GM04504 (cell line): ENCODE measurements at places on chromosomes 2 and 18.
A peak's percentile ranks its signal among the peaks of the same experiment; 100 is the strongest.

DNA sequence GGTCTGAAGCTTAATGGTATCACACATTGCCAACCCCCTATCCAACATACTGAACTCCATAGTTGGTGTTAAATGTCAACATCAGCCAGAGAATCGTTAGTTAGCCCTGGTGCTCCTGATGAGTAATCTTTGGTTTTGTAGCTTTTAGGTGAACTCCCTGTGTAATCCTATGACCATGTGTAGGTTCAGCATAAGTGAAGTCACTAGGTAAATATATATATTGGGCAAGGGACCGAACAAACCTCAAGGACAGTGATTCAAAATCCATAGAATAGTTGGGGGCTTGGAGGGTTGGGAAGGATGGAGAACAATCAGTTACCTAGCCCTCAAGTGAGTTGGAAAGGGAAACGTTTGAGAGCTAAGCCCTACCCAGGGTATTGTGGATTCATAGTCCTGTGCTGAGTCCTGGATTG lies 16.0 kb upstream of the AP1S3 start:
- no peak for DNase-seq

DNA sequence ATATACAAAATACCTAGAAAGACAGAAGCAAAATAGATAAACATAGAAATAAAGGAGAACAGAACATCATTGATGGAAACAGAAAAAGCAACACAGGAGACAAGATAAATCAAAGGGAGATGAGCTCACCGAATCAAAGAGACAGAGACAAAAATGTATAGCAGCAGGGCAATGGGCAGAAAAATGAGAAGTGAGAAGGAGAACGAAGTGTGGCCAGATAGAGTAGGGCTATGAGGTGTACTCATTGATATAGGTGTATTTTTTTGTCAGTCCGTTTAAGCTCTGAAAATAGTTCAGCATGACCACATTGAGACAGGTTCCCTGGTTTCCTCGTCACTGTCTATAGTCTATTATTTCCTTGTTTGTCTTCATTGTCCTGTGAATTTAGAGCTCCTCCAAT lies 55.1 kb downstream of the SP100 start:
- DNase-seq: no peak

- no peak for DNase-seq
These were observed 509 bp upstream of the RNF144A start for GRCh38 chr2:6916736-6917070.

DNA sequence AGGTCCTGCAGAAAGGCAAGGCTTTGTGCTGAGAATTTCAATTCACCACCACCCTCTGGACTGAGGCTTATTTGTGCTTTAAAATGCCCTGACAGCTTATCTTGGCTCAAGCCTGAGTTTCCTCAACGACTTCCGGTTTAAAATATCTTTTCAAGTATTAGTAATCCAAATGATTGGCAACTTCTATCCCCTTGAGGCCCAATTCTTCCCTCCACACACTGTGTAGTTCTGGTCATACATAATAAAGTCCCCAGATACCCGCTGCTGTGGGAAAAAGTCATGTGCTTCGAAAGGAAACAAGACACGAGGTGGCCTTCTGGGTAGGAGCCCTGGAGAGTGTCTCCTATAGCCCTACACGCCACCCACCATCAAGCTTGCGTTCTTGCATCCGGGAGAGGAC lies 393.4 kb downstream of the ALK start:
- DNase-seq: no peak

DNA sequence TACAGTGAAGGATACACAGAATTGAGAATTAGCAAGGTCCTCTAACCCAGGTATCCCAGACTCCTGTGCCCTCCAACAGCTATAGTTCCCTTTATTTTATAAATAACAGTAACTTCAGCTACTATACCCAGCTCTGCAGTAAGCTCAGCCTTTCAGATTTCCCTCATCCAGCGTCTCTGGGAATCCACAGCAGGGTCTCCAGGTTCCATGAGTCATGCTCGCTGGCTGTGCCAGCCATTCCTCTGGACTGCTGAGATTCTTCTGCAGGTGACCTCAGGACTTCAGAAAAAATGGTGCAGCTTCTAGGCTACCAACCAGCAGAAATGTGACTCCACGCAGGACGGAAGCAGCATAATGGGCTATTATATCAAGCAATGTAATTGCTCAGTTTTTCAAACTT lies 419.3 kb downstream of the ZNF516 start:
- DNase-seq: no peak

GRCh38 chr2:192655916-192656315 lies 461.2 kb upstream of the TMEFF2 start:
- no peak for DNase-seq

- DNase-seq: peak; percentile 5
These were observed 168.2 kb downstream of the FAM210A start for GRCh38 chr18:13558124-13558523.

DNA sequence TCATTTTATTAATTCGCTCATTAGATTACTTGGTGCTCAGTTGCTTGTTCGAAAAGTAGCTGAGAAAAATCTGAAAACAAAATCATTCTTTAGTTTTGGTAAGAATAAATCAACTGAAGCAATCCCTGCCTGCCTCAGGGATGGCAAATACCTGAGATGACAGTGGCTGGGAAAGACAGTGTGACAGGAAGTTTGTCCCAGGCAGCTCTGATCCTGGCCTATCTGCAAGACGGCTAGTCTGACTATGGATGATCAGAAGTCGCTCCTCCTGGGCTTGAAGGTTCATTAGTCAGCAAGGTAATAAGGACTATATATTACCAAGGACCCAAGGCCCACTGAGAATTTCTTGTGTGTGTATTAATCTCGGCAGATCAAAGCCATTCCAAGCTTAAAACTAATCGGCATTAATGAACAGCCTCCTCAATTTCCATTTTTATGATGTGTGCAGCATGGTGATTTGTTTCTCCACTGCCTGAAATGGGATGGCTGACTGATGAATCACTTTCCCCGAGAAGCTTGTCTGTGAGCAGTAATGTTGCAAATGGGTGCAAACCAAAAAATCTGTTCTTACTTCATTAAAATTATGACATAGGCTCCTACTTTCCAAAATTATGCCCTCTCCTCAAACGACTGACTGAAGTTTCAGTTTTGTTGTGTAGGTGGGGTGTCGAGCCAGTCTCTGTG lies 199.9 kb downstream of the ACTR3 start:
- DNase-seq: peak; percentile 0

DNA sequence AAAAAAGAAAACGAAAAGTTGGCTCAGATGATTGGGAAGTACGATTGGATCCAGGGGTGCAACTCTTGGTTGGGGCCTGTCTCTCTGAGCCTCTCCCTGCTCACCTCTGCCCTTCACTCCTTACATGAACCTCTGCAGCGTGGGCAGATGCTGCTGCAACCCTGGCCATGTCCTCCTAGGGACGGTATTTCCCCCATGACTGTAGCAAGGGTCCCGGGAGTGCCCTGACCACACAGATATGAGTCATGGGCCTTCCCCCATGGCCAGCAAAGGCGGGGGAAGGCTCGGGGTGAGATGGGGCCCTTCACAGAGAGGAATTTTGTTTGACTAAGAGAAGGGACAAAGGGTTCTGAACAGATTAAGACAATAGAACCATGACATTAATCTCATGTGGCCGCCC lies 129.0 kb downstream of the NCK2 start:
- peak; percentile 14 for DNase-seq

GRCh38 chr18:77448046-77448445 lies 198.4 kb downstream of the GALR1 start:
- DNase-seq: no peak

GRCh38 chr18:35835833-35836232 lies 136.6 kb upstream of the RMP24 start:
- no peak for DNase-seq

- no peak for DNase-seq
These were observed 237.5 kb downstream of the KLHL29 start for GRCh38 chr2:23622466-23622865.

GRCh38 chr2:218023636-218024035 lies 20.8 kb upstream of the TNS1 start:
- no peak for DNase-seq

DNA sequence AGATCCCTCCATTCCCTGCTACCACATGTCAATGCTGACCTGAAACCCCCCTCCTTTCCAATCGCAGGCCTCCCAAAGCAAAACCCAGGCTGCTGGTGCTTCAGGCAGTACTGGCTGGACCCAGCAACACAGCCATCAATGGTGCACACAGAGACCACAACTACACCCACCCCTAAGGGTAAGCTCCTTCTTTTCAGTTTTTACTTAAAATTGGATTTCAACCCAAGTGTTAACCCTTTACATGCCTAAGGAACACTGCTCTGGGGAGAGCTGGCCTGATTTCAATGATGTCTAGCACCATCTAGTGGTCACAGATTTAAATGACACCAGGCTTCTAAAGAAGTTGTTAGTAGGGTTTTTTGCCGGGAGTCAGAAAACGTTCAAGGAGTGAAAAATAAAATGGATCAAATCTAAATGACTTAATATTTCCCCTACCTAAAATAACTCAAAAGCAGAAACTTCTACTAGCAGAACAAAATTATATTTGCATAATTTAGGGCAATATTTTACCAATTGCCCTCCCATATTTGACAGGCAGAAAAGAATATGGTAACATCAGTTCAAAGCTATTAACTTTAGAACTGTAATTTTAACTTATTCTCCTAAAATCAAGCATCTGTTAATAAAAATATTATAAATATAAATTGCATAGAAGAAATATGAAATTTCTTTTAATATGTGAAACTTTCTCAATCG lies 24.6 kb downstream of the FECH start:
- DNase-seq: peak; percentile 9
